ENCODE measurements at places on chromosomes 2 and 18.

DNA sequence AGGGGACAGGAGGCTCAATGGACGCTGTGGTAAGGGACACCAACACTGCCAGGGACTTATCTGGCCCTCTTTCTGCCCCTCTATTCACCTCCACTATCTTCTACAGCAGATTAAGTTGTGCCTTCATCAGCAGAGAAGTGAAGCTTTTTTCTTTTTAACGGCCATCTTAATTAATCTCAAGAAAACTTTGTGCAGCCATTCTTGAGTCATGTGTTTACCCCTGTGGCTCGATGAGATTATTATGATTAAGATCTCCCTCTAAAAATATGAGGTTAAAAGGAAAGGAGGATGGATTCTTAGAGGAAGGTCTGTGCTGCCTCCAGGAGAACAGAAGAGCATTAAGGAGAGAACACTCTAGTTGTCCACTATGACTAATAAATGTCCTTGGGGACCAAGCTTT lies 32.4 kb upstream of the DSC1 start:
- no peak for DNase-seq

GRCh38 chr2:119149611-119150010 lies 8.9 kb downstream of the C1QL2 start:
- DNase-seq: no peak

GRCh38 chr2:128228894-128229293 lies 89.8 kb downstream of the HS6ST1 start:
- no peak for DNase-seq

DNA sequence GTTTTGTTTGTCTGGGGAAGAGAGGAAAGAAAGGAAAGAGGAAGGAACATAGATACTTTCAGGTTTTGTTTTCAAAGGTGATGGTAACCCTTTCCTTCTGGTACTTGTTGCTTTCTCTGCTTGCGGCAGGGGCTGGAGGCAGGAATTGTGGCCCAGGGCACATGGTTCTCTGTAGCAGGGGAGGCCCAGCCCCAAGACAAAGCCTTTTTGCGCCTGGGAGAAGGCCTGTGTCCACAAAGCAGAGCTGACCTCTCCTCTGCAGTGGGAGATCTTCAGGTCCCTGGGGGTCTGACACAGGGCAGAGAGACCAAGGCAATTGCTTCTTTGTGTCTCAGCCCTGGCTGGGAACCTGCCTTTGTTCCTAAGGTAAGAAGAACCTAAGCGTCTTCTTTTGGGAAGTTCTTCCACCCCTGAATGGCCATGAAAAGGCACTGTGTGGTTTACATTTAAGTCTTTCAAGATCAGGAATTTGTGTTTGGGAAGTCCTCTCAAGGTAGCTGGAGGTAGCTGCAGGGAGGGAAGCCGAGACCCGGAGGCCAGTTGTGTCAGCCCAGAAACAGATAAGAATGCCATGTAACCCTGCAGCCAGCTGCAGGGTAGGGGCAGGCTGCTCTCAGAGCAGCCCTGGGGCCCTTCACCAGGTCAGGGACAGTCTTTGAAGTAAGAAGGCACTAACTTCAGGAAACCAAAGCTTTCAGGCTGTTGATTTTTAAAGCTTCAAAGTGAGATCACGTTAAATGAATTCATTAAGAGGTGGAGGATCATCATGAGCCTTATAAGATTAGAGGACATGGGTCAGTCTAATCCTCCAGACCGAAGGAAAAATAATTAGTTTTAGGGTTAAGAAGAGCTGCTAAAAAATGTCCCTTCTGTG lies 119.3 kb downstream of the STPG4 start:
- DNase-seq: no peak

- DNase-seq: no peak
Measured at GRCh38 chr18:46335534-46336101, 231.4 kb downstream of the HAUS1 start.

DNA sequence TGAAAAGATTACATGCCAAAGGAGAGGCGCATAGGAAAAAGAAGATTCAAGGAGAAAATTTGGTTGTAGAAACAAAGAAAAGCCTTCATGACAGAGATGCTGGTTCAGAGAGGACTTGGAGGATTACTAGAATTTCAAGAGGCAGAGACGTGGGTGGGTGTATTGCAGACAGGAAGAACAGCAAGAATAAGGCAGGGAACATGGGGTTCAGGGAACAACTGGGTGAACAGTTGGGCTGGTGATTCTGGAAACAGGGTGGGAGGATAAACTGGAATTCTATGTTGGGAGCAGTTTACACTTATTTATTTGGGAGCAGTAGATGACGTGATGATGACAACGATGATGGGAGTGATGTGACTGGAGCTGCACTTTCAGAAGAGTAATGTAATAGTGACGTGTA lies 18.4 kb upstream of the GMCL1 start:
- no peak for DNase-seq

- DNase-seq: no peak
Measured at GRCh38 chr2:20427931-20428526, 18.8 kb upstream of the RHOB start.

DNA sequence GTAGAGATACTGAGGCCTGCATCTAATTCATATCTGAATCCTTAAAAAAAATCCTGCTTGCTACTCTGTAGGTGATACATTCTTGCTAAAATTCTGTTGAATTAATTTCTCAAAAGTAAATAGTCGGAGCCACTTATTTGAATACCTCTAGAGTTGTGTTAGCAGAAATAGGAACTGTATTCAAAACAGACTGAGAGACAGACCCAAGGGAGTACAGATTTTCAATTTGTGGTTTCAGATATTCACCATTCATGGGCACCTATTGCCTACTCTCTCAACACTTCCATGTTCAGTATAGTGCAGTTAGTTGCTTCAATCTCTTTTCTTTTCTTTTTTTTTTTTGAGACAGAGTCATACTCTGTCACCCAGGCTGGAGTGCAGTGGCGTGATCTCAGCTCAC lies 46.6 kb upstream of the CTLA4 start:
- no peak for DNase-seq

DNA sequence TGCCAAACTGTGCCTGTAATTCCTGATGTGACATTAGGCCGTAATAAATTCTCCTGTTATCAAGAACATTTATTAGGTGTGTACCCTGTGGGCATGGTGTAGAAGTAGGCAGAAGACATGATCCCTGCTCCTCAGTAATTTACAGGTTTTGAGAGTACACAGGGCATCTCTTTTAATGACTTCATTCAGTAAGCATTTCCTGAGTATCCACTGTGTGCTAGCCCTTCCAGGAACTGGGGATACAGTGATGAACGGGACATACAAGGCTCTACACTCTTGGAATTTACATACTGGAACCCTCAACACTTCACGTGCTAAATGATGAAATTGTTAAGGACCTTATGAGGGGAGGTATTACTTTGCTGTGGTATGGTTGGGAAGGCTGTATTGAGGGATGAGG lies 30.2 kb downstream of the DIS3L2 start:
- no peak for DNase-seq

GRCh38 chr2:168830958-168831357 lies 28.5 kb downstream of the NOSTRIN start:
- DNase-seq: no peak

GRCh38 chr2:86383844-86384243 lies 46.4 kb upstream of the REEP1 start:
- DNase-seq: no peak

- DNase-seq: no peak
Measured at GRCh38 chr2:108458082-108458481, 9.1 kb downstream of the GCC2 start.

DNA sequence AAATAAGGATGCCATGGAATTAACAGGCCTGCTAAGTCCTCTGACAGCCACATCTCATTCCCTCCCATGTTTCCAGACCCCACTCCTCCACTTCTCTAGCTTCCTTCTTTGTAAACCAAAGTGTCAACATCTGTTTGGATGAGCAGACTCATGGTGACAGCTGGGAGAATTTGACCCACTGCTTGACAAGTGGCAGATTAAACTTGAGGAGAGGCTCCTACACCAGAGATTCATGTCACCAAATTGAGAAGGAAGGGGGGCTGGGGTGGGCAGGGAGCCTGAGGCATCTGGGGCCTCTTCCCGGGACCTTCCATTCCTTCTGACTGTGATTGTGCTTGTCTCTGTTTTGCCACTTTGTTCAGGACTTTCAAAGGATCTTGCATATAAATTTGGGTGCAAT lies 41.0 kb upstream of the IGFBP5 start:
- no peak for DNase-seq

DNA sequence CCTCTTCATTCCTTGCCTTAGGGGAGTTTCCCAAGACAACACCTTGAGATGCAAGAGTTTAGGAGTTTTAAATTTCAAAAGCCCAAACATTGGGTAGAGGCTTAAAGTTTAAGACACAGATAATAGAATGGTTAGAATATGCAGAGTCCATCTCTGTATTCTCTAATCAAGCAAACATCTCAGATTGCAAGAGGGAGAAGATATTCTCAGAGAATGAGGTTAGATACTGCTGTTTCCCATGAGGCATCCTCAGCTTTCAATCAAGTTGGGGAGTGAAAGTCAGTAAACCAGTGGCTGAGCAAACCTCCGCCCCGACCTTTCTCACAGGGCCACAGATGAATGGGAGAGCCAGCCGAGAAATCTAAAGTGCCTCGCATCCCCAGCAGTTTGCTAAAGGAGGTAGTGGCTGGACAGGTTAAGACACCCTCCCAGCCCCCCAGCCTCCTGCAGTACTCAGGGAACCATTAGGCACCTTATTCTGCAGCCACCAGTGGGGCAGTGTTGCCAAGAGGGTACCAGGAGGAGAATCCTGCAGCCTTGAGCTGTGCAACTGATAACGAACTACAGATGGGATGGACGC lies 30.0 kb downstream of the FBXO36 start:
- DNase-seq: no peak

GRCh38 chr2:160352500-160352899 lies 141.1 kb downstream of the RBMS1 start:
- DNase-seq: no peak

DNA sequence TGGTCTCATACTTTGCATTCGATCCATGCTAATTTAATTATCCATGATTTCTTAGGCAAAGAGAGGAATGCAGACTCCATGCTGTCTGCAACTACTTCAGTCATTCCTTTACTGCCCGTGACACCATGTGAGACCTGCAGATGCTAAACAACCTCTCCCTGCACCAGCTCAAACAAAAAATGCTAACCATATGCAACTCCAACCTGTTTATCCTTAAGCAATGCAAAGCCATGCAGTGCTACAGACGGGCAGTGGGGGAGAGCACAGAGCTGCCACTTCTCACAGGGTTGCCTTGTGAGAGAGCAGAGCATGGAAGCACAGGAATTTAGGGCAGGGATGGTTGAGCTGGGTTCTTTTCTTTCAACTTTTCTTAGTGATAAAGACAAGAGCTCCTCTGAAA lies 74.9 kb upstream of the KLHL14 start:
- DNase-seq: no peak

GRCh38 chr2:189176516-189176915 lies 3.0 kb downstream of the COL5A2 start:
- DNase-seq: no peak

DNA sequence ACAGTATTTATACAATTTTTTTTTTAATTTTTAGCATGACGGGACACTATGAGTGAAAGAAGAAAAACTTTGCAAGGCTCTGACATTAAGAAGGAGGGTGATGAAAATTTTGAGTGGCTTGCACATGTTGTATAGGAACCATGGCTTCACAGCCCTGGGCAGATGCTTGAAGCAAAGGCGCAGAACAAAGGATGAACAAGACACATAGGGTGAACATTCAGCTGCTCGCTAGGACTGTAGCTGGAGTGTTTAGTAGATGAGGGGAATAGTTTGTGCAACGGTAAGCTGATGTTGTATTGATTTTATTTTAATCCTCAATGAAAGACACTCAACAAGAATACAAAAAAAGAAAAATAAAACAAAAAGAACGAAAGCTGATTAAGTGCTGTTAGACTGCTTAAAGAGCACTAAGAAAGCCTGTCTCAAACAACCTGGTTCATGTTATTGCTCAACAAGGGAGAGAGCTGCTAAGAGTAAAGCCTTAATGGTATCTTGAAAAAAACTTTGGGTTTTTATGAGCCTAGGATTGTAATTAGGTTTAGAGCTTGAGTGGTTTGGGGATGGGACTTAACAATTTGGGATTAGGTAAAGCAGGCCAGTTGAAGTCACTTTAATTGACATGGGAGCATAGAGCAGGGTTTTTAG lies 41.2 kb upstream of the GCFC2 start:
- DNase-seq: no peak

DNA sequence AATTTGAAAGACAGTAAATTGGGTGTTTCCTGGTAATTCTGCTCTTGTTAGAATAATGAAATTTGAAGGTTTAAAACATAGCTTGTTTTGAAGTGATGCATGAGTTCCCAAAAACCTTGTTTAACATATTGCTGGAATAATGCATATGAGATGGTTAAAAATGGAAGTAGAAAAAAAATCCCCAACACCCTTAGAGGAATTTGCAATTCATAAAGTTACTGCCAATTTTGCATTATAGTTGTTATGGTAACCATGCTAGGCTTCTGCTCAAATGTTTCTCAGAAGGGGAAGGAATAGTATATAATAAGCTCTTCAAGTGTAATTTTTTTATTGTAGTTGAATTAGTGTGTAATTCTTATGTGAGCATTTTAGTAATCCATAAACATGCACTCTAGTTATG lies 49.1 kb downstream of the FASTKD2 start:
- no peak for DNase-seq

- DNase-seq: no peak
Measured at GRCh38 chr2:134368009-134368817, 114.3 kb downstream of the MGAT5 start.

DNA sequence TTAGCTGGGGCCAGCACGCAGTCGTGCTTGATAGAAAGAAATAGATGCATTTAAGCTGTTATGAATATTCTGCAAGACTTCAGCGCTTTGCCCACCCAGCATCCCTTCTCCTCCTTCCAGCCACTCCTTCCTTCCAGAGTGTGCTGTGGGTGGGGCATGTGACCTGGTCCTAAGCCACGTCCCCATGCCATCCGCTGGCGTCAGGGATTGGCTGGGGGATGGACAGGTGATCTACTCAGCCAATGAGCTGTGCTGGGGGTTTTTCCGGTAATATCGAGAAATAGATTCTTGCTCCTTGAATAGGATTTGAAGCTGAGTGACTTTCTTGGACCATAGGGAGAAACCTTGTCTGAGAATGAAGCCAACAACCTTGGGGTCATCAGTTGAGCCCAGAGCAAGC lies 4.8 kb upstream of the ZAP70 start:
- DNase-seq: no peak

DNA sequence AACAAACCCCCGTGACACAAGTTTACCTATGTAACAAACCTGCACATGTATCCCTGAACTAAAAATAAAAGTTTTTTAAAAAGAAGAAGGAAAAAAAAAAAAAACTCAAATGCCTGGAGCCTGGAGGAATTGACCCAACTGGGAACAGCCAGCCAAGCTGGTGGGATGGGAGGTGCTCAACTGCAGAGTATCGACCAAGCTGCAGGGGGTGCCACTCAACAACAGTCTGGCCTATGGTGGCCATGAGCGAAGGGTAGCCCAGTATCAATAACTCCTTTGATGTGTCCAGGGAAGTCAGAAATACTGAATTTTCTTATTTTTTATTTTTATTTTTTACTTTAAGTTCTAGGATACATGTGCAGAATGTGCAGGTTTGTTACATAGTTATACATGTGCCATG lies 310.3 kb upstream of the DLGAP1 start:
- DNase-seq: no peak

Data from GM12891 (cell line).